ENCODE measurements at places on chromosomes 2 and 18.

GRCh38 chr2:64692401-64692800, 38.7 kb upstream of the SERTAD2 start:
- DNase-seq: no peak

- no peak for DNase-seq
Measured at GRCh38 chr18:78993014-78993926, 13.7 kb downstream of the SALL3 start.

DNA sequence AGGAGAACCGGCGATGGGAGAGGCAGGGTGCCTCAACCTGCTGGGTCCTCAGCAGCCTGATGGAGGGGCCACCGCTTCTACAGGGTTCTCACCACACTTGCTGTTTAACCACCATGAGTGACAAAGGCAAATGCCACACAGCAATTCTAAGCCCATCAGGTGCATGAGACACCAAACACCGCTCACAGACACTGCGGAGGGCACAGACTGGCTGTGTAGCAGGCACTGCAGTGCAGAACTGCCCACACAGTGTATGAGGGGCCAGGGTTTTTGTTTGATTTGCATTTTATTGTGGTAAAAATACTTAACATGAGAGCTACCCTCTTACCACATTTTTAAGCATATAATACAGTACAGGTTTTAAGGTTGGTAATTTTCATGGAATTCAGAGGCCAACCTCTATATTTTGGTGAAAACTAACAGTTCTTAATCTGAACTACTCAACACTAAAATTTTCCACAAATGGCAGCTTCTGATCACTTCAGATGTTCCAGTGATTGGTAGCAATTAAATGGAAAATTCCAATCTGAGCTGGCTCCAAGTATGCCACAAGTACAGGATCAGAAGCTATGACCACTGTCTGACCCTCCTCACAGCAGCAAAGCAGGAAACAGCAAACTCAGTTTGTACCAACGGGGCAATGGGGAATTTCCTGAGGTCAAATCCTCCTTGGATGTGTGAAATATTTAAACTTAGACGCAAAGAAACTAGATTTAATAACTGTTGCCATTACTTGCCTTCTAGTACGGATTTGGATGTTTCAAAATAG, 67.7 kb downstream of the FAM210A start:
- DNase-seq: no peak

DNA sequence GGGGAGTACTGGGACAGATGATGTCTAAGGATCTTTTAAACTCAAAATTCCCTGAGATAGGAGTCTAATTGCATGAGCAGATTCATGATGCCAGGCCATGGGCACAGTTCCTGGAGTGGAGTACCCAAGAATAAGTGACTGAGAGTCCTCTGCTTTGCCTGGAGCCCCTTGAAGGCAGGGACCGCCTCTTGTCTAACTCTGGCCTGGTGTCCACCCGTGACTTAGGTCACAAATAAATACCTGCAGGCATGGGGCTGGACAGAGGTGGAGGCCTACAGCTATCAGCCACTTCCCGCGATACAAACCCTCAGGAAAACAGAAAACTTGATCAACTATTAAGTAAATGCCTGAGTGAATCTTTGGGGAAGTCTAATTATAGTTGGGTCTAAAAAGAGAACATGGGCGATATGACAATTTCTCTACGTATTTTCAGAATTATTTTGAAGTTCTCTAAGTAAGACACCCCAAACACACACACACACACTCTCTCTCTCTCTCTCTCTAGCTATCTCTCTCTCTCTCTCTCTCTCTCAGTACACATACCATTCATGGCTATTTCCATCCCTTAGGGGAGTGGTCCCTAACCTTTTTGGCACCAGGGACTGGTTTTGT, 1.8 kb upstream of the WIPF1 start:
- no peak for DNase-seq

GRCh38 chr2:198476007-198476406, 671.6 kb downstream of the PLCL1 start:
- no peak for DNase-seq

DNA sequence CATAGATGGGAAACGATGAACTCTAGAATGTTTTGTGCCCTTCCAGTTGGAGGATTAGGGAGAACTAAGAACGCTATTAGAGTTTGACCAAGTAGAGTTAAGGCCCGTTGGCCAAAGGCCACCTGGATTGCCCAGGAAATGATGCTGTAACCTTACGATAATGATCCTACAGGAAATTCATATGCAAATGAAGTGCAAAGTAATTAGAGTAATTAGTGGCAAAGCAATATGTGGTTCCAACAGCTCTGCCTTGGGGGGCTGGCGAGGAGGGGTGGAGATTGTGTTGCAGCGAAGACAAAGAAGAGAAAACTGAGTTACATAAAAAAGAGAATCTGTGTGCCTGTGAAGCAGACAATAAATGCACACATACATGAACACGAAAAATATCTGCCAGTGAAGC, 61.5 kb upstream of the BOD1L2 start:
- no peak for DNase-seq

DNA sequence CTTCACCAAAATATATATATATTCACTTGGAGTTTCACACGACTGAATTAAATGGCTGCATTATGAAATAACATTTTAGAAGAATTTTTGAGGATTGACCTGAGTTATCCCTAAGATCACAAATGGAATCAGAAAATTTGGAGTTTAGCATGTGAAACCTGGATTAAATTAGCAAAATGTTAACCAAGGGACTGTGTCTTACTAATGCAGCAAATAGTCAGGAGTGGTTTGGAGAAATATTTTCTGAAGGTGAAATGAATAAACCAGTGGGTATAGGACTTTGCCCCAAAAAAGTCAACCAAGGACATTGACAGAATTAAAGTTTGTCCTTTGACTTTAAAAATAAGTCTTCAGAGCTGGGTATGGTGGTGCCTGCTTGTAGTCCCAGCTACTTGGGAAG, 111.2 kb downstream of the PRPF40A start:
- no peak for DNase-seq

- no peak for DNase-seq
Measured at GRCh38 chr2:13996527-13996926, 636.0 kb upstream of the LRATD1 start.

DNA sequence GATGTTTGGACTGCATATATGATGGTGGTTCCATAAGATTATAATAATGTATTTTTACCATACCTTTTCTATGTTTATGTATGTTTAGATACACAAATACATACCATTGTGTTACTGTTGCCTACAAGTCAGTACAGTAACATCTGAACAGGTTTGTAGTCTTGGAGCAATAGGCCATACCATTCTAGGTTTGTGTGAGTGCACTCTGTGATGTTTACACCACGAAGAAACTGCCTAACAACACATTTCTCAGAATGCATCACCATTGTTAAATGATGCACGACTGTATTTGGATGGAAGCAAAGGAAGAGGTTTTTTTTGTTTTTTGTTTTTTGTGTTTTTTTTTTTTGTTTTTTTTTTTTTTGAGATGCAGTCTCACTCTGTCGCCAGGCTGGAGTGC, 9.5 kb downstream of the DUSP19 start:
- no peak for DNase-seq

DNA sequence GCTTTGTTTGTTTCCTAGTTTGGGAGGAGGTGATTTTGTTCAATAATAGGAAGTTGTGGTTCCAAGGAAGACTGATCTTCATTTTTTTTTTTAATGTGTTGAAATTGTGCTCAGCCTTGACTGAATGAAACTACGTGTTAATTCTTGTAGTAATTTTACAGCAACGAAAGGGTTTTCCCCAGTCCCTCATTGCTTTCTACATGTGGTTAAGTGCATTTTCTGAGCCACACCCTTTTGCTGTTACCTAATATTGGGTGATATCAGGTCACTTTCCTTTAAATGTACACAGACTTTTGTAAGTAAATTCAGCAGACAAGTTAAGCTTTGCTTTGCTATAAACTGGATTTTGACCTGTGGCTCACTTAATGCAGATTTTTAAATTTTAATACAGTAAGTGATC, 73.6 kb downstream of the OTX1 start:
- DNase-seq: no peak

DNA sequence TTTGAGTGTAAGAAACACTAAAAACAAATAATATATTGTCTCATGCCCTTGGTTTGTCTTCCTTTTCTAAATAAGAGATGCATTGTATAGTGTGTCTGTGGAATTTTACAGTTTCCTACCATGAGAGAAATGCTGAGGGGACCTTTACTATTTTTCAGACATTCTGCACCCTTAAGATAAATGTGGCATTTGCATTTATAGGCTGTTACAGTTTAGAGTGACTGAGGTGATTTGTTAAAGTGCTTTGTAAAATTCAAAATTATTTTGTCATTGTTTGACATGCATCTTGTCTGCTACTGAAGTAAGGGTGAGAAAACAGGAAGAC, 78.9 kb upstream of the ZSWIM2 start:
- no peak for DNase-seq

DNA sequence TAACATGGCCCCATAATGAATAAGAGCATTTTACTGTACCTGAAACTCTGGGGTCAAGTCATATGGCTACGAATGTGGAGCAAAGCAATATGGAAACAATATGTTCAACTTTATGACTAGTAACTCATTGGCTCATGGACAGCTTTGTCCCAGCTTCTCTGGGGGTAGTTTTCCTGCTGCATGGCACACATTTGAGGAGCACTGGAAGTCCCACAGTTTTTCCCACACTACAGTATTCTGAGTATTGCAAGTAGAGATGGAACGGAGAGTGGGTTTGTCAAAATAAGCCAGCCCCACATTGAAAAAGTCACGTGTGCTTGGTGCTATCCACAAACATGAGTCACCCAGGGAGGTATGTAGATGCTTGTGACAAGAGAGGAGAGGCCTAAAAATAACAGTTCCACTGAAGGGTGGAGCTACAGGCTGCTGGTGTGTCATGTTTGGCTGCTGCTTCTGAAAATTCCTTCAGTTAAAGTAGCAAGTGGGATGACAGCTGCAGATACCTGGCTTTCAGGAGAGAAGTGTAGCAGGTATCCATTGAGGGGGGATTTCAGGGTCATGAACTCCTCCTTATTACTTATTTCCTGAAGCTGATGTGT, 48.2 kb upstream of the CTAGE1 start:
- no peak for DNase-seq

DNA sequence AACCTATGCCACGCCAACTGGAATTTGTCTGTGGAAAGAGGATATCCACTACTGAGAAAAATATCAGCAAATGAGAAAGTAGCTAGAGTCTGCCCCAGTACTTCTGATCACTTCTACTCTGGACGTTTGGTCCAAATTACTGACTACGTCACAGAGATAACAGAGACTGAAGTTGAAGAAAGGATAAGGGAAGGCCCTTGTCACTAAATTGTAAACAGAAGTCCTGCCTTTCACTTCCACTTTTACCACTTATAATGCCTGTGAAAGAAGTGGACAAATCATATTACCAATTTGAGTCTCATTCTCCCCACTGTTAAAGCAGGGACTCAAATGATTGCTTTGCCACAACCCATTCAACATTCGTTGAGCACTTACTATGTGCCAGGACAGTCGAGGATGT, 173.9 kb upstream of the ERBB4 start:
- no peak for DNase-seq
